ENCODE measurements at places on chromosomes 7 and 10.
A peak's percentile ranks its signal among the peaks of the same experiment; 100 is the strongest.

- DNase-seq: no peak
Measured at GRCh38 chr7:132614428-132615318, 38.4 kb upstream of the PLXNA4 start.

GRCh38 chr7:37341033-37341630 lies 107.5 kb downstream of the ELMO1 start:
- no peak for DNase-seq

GRCh38 chr10:110137142-110137545 lies 70.3 kb upstream of the MXI1 start:
- no peak for DNase-seq

- DNase-seq: no peak
Measured at GRCh38 chr7:964401-965231, 10.1 kb upstream of the ADAP1 start.

DNA sequence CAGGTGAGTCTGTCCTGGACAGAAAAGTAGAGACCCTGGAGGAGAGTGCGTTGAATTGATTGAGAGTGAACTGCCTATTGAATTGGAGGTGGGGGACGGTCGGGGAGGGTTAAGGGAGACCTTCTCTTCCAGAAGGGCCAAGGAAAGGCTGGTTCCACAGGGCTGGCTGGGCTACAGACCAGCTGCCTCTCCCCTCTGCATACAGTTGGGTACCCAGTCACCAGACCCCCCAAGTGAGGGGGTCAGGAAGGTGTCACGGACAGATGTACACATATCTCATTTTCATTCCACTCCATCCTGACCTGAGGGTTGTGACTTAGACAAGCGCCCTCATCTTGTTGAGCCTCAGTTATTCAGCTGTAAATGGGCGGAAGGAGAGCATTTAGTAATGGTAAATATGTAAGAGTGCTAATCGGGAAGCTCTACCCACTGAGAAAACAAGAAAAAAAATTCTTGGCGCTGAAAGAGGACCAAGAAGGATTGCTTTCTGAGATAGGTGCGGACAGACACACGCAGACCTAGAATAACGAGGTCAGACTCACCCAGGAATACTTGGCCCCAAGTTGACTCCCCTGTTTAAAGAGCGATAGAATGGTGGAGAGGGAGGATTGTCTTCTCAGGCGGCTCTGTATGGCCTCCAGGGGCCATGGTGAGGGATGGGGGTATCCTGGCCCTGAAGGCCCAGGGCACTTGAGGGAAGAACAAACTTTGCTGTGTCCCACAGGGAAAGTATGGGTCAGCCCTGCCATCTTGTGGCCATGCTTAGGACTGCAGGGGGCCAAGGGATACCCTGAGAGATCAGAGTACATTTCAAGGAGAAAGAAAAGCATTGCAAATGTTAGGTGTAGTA lies 7.2 kb upstream of the MBL2 start:
- peak; percentile 44 for DNase-seq

DNA sequence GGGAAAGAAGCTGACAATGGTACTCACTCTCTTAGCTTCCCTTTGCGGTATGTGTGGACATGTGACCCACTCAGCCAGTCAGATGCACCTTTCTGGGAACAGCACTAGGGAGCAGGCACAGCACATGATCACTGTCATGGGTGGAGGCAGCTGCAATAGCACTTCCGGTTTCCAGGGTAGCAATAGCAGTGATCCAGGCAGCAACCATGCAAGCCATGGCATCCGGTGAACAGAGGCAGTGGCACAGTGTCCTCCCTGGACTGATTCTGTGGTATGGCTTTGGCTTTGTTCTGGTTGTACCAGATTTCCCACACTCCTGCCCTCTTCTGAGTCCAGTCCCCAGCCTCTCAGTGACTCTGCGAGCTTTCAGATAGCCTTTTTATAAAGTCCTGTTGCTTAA lies 86.8 kb upstream of the NAMPT start:
- no peak for DNase-seq

GRCh38 chr7:21367081-21367480 lies 60.8 kb upstream of the SP4 start:
- DNase-seq: no peak

DNA sequence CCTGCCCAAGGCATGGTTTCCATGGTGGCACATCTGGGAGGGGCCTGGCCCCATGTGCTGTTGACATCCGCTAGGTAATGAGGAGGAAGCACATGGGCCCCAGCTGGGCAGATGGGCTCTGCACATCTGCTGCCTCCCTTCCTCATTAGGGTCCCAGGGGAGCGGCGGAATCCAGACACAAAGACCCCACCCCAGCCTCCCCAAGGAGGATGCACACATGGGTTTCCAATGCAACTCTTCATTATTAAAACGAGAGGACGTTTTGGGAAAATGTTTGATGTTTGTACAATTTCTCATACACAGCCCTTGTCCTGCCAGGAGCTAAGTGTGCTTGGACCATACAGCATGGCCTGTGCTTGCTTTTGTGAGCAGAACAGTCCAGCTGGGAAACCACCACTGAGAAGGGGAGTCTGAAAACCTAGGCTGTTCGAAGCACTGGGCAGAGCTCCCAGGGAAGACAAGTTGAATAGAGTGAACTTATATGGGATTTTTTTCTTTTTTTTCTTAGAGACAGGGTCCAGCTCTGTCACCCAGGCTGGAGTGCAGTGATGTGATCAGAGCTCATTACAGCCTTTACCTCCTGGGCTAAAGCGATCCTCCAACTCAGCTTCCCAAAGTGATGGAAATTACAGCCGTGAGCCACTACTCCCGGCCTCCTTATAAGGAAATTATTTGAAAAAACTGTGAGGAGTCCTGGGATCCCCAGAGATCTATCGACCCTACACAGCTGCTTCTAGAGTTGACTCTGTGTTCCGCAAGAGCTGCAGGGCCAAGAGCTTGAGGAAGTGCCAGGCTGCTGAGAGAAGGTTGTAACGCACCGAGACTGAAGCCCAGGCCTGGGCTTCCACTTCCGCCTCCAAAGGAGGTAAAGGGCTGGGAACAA lies 23.4 kb downstream of the FAM107B start:
- no peak for DNase-seq

DNA sequence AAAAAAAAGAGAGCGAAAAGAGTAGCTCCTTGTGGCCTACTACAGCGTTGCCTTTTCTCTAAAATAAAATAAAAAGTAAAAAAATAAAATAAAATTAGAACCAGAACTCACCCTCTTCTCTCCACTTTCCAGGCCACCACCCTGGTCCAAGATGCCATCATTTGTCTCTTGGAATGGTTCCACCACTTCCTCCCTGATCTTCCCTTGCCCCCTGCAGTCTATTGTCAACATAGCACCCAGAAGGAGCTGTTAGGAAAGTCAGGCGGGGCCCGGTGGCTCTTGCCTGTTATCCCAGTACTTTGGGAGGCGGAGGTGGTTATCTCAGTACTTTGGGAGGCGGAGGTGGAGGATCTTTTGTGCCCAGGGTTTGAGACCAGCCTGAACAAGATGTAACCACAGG lies 7.6 kb upstream of the GRID2IP start:
- DNase-seq: no peak

DNA sequence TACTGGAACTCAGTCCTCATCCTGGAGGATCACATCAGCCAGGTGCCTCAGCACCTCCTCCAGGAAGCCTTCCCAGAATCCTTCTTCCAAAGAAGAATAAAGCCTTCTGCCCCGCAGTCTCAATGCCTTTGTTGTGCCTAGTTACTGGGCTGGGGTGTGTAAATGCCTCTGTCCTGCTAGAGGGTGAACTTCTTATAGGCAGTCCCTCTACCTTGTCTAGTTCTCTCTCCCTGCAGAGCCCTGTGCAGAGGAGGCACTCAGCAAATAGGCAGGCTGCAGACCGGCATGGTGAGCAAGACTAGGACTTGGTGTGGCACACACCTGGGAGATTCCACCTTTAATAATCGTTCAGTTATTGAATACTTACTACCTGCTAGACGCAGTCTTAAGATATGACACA lies 104.7 kb upstream of the PCBD1 start:
- no peak for DNase-seq

GRCh38 chr7:117087639-117088396 lies 134.5 kb downstream of the ST7 start:
- DNase-seq: no peak

Data from mesothelial cell of epicardium (in vitro differentiated cells).